Activated T-helper 1 cell treated with anti-CD3 and anti-CD28 coated beads, Interleukin-12 subunit alpha, Interleukin-12 subunit beta, Interleukin-2, Interleukin-4 antibody, amounts not matched to agents 30 ng/mL and 10 ng/mL and 1 ng/mL, durations not matched to agents 14 hours and 24 hours and 36 hours (primary cell): ENCODE measurements at places on chromosomes 4 and X. TPM values are rescaled to one million over a fixed set of nuclear protein-coding genes. Genes with fewer than 3 reads are reported as not detected.

Gene GABRG1
- total RNA-seq = not detected in 2 replicates

Gene CCDC158
- total RNA-seq = not detected in 2 replicates

Gene WDR45
- 49.1 and 53.0 TPM in 2 replicates for total RNA-seq

Gene CLGN
- not detected in 2 replicates for total RNA-seq

Gene NLGN3
- 1.1 and 1.6 TPM in 2 replicates for total RNA-seq

Gene XKRX
- total RNA-seq = 0.39 and 0.51 TPM in 2 replicates

Gene TEX11
- total RNA-seq = 0.12 TPM in 1 of 2 replicates, not detected in the other

Gene PRKG2
- total RNA-seq = 0.10 and 0.20 TPM in 2 replicates

Gene VMA21
- 39.4 and 49.2 TPM in 2 replicates for total RNA-seq

Gene VSIG4
- total RNA-seq = not detected in 2 replicates

Gene FABP2
- total RNA-seq = not detected in 2 replicates

Gene RHOXF1
- not detected in 2 replicates for total RNA-seq

Gene XPNPEP2
- total RNA-seq = 0.16 and 0.24 TPM in 2 replicates

Gene SLITRK4
- not detected in 2 replicates for total RNA-seq

Gene PAGE4
- total RNA-seq = not detected in 2 replicates

Gene AKAP4
- total RNA-seq = not detected in 2 replicates

Gene GSX2
- total RNA-seq = not detected in 2 replicates

Gene SHOX
- total RNA-seq = not detected in 2 replicates
